SHP77 treated with DMSO at 0.1 percent for 48 hours (cell line): ENCODE measurements at places on chromosomes 2 and 18.

DNA sequence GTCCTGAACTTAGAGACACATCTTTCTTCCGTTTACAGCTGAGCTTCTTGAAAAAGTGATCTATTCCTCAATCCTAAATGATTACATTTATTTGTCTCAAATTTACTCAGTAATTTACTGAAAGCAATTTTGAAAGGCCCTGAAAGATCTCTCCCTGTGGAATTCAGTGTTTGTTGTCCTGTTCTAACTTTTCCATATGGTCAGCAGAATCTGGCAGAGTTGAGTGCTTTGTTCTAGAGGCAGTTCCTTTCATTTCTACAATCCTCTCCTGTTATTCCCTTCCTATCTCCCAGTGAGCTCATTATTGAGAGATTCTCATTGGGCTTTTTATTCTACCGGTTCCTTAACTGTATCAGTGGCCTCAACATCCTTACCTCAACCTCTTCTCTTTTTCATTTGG lies 36.5 kb upstream of the REG3G start:
- no peak for DNase-seq

DNA sequence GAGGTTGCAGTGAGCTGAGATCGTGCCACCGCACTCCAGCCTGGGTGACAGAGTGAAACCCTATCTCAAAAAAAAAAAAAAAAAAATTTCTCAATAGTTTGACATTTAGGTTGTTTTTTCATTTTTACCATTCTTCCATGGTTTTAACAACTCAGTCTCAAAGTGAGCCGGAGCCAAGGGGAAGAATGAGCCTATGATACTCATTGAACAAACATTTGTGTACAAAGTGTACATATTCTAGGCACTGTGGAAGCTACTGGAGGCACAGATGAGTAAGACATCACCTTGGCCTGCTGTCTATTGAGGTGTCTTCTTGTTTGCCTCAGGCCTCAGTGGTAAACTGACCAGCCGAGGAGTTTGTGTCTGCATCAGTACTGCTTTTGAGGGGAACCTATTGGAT lies 21.9 kb downstream of the CENPO start:
- no peak for DNase-seq

GRCh38 chr2:223884399-223884798 lies 47.0 kb upstream of the AP1S3 start:
- no peak for DNase-seq

GRCh38 chr18:23127090-23127489 lies 8.2 kb upstream of the CABLES1 start:
- DNase-seq, result no peak

DNA sequence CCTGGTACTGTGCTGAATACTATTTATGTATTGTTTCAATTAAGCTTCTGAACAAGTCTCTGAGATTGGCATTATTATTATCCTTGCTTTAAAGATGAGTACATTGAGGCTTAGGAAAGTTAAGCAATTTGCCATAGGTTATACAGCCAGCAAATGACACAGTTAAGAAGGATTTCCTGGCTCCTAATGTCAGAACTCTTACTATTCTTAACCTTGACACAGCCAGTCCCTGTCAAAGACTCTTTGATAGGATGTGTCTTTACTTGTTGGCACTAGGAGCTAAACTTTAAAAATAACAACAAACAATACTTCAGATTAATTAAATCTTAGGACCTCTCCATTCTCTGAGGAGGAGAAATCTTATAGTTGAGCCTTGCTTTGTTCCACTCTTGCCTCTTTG lies 70.6 kb downstream of the UBR3 start:
- no peak for DNase-seq

DNA sequence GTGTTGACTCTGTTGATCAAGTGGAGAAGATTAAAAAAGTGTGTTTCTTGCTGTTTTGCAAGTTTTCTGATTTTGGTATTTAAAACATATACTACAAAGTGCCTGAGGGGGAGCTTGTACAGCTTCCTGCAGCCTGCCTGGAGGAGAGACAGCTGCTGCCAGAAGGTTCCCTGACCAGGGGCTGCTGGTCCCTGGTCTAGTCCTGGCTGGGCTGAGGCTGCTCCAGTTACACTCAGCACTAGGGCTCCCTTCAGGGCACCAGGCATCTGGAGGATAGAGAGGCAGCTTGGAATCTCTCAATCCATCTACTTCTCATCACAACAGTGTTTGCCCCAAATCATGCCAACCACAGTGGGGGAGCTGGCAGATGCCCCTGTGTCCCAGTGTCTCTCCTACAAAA lies 4.8 kb downstream of the MC2R start:
- DNase-seq, result no peak
